ENCODE measurements at places on chromosomes 7 and 10.
A peak's percentile ranks its signal among the peaks of the same experiment; 100 is the strongest.

DNA sequence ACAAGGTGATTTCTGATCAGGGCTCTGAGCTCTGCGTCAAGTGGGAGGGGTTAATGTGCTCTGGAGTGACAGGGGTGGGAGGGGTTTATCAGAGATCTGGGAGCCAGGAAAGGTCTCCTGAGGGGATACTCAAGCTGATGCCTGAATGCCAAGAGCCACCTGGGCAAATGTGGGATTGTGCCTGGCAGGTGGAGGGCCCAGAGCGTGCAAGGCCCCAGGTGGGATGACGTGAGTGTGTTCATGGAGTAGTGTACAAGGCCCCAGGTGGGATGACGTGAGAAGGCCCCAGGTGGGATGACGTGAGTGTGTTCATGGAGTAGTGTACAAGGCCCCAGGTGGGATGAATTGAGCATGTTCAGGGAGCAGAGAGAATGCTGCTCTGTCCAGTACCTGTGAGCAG lies 610.3 kb downstream of the PTPRN2 start:
- no peak for DNase-seq

DNA sequence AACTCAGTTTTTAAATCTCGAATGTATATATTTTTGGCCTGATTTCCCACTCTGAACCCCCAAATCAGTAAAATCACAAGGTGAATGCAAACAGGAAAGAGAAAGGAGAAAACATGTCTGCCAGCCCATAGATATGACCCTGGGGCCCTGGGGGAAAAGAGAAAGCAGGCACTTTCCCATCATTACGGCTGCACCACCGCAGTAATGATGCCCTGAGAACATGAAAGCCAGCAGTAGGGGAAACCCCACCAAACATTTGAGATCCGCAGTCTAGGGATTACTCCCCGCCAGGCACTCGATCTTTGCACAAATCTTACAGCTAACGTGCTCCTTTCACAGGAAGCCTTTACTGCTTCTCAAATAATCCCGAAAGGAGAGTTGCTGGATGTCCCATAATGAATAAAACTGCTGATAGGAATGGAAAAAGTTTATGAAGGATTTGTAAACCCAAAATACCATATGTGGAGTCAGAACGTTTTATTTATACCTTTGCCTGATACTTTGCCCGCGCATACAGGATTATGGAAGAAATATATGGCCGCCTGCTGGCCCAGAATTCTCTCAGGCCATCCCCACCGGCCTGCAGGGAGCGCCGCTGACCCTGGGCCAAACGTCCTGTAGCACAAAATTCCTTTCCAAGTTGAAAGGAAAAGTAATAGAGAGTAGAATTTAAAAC lies 180.0 kb upstream of the INHBA start:
- no peak for DNase-seq

DNA sequence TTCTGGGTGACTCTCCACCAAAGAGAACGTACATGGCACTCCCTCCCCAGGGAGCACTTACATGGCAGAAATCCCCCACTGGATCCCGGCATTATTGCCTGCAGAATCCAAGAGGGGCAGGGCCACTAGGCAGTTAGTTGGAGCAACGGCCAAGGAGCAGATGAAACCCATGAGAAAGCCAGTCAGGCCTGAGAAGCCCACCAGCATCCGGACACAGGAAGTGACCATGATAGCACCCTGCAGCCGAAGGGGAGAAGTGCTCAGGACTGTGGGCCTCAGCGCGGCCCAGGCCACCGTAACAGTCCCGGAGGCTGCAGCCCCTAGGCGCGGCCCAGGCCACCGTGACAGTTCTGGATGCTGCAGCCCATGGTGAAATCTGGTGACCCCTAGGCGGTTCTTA lies 43.5 kb downstream of the STRA8 start:
- no peak for DNase-seq

GRCh38 chr10:113854761-113855588 lies 514 bp downstream of the NHLRC2 start:
- no peak for DNase-seq

DNA sequence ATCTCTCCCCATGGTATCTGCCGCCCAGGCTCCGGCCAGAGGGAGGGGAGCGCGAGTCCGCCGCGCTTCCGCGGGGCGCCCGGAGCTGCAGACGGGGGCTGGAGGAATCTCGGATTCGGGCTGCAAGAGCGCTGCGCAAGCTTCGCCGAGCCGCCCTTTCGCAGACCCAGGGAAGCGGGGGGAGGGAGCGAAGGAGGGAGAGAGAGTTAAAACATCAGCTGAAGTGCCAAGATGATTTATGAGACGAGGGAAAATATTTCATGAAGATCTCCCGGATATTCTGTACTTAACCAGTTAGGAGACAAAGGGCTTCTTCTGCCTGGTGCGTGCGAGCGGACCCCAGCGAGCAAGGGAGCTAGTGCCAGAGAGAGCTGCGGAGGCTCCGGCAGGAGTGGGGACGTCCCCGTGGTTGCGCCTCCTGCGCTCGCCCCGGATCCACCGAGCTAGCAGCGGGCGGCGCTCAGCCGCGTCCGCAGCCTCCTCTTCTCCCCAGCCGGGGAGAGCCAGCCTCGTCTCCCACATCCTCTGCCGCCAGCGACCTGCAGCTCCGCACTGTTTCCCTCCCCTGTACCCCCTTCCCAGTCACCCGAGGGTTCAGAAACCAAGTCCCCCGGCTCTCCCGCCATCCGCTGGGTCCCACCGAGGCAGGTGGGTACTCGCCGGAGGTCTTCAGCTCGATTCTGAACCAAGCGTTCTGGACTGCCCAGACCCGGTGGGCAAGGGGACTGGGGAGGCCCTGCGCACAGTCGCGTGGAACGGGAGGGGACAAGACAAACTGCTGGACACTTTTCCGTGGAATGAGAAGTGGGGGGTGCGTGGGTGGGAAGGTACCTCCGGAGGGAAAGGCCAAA lies 1.0 kb upstream of the PAX2 start:
- DNase-seq: peak; percentile 37

DNA sequence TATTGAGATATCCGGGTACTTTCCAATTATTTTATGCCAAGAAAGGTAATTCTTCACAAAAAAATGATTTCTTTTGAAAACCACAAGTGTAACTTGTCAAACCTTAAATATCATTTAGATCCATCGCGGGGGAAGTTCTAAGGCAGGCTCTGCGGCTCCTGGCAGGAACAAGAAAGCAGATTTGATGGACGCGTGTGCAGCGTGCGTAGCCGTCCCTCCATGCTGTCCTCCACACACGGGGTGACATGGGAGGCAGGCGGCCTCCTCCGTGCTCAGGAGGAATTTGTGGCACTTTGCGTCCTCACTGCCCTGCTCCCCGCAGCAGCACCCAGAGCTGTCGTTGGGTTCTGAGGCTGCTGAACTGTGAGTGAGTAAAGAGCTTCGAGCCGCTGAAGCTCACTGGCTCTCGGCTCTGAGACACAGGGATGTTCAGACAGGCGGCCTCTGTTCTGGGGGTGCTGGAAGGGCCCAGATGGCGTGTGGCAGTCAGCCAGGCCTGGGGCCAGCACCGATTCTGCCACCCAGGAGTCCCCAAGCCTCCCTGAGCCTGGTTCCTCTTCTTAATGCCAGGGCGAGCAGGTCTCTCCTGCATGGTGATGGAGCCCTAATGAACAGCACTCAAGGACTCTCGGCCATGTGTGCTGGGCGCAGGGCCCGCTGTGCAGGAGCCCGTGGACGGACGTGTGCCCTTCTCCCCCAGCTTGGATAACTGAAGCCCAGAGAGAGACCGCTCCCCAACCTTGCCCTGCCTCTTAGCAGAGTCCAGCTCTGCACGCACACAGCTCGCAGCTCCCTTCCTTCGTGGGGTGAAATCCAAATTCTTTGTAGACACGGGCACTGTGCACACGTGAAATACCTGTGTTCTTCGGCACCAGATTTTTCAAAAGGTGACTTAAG lies 185.4 kb upstream of the SHH start:
- DNase-seq: no peak

- no peak for DNase-seq
Measured at GRCh38 chr10:37747081-37747480, 110.3 kb downstream of the ZNF248 start.

Data from right forelimb (tissue), 1 donor.